ENCODE measurements at places on chromosomes 12 and 14.

GRCh38 chr12:113889891-113890581, 76.1 kb downstream of the RBM19 start:
- DNase-seq: no peak

DNA sequence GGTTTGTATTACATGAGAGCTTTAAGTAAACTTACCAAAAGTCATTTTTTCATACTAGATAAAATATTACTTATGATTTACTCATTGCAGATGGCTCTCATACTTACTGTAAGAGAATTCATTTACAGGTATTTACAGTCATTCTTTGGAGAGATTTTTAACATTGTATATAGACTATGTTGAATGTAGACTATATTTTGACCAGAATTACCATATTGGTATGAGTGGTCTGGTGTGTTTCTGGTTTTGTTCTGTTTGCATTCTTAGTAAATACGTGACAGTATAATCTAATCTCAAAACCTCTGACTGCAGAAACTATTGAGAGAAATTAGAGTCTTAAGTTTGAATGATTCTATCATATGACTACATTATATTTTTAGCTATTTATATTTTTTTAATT, 91.1 kb downstream of the USP15 start:
- no peak for DNase-seq

GRCh38 chr14:36556811-36557433, 25.5 kb downstream of the NKX2-8 start:
- DNase-seq: no peak

GRCh38 chr14:95044463-95045105, 112.7 kb downstream of the DICER1 start:
- no peak for DNase-seq

DNA sequence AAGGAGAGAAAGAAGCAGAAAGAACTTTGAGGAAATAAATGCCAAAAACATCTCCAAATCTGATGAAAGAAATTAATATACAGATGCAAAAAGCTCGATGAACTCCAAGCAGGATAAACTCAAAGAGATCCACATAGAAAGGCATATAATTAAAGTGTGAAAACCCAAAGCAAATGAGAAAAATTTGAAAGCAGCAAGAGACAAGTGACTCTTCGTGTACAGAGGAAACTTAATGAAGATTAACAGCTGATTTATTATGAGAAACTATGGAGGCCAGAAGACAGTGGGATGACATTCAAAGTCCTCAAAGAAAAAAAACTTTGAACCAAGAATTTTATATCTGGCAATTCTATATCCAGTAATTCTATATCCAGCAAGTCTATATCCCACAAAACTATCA, 163.0 kb upstream of the TMCC3 start:
- DNase-seq: no peak

DNA sequence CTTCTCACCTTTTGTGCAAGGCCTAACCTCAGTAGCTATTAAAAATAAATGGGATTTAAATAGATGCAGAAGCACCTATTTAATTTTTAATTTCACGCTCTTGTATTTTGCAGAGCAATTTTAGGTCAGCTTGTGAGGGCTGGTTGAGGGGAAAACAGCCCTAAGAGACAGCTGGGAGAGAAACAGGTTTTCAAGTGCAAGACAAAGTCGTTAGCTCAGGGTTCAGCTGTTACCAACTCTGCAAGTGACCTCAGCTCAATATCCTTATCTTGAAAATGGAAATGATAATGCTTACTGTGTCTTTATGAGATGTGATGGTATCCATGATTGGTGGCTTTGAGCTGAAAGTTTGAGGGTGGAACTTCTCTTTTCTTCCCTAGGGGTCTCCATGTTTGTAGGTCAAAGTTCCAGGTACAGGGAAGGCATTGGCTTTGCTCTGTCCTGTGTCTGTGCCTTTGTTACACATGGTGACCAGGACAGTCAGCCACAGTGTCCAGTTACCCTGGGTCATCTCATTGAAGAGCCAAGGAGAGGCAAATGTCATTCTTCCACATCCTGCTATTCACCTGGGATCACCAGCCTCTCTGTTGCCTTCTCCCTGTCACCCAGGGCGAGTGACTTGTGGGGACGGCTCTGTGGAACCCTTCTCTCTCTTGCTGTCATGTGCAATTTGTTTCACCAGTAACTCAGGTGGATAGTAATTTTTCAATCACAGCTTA, 100.3 kb downstream of the SAMD4A start:
- DNase-seq: no peak

GRCh38 chr12:80711866-80712265, 4.4 kb downstream of the MYF6 start:
- DNase-seq: no peak

GRCh38 chr12:129332286-129332685, 479.0 kb downstream of the GLT1D1 start:
- DNase-seq: no peak

DNA sequence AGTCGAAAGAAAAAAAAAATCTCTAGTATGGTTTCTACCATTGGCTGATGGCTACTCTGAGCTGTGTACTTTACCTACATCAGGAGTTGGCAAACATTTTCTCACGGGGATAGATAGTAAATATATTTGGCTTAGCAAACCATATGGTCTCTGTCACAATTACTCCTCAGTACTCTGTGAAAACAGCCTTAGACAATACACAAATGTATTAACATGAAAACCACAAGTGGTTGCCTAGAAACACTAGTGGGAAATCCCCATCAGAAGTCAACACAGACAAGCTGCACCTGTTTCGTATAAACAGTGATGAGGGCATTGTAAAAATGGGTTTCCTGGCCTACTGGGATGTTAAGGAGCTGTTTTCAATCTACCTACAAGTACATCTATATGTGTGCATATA, 84.6 kb upstream of the NAV3 start:
- DNase-seq: no peak

- DNase-seq: no peak
Measured at GRCh38 chr12:132461526-132461925, 28.4 kb upstream of the FBRSL1 start.

GRCh38 chr12:43206396-43206795, 345.6 kb downstream of the ADAMTS20 start:
- no peak for DNase-seq

DNA sequence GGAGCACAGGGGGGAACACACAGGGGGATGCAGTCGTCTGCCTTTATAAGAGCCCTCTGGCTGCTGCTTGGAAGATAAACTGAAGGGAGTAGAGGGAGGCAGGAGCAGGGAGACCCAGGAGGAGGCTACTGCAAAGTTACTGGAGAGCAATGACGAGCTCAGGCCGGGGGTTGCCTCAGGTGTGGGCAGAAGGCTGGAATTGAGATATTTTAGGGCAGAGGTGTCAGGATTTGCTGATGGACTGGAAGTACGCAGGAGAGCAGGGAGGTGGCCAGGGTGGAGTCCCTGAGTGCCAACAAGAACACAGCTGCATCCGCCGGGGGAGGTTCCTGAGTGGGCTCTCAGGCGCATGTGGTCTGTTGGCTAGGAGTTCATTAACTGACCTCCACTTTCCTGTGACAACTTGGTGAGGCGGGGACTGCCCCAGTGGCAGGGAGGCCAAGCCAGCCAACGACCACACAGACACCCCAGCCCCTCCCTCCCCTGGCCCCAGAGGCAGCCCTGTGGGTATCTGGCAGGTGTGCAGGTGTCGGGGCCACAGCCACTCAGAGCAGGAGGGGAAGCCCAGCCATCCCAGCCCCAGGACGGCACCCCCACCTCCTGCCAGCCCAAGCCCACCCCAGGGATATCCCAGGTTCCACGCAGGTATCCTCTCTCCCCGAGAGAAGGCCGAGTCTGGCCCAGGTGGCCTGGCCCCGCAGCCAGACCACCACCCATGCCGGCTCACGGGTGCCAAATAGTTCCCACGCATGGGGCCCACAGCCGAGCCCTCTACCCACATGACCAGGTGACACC, 85.4 kb downstream of the NCOR2 start:
- DNase-seq: no peak

GRCh38 chr12:7219599-7220243, 30.2 kb downstream of the PEX5 start:
- DNase-seq: peak; percentile 33

DNA sequence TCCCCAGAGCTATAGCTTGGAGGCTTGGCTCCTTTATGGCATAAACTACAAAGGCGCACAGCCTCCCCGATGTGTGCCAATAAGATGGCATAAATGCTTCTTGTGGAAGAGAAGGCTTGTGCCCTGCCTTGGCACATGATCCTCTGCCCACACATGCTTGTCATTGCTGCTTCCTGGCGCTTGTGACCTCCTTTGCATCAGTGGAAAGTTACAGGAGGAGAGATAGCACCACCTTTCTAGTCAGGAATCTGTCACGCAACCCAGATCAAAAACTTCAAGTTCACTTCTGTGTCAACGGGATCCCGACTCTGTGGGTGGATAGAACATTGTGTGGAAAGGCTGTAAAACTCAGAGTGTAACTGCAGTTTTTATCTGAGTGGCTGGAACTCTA, 183.8 kb upstream of the HIF1A start:
- no peak for DNase-seq

DNA sequence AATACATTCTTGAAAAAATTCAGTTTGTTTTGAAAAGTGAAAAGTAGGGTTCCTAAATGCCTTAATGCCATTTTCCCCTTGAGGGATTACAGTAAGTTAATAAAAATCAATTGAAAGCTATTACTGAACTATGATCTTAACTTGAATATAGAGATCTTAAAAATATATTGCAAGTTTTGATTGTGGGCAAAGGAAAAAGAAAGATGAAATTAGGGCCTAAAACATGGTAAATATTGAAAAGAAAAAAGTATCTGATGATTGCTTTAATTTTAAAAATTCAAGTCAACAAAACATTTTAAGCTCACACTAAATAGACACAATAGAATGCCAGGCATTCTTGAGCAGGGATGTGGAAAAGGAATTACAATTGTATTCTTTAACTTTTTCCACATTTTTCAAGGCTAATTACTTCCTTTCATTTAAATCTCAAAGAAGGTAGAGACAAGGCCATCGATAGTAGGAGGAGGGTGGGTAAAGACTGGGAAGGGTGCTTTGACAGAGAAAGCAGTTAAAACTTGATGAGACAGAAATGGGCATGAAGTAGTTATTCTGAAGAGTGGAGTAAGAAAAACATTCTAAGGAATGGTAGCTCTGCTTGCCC, 294.4 kb downstream of the NELL2 start:
- no peak for DNase-seq
